ENCODE measurements at places on chromosomes 1 and 21. TPM values are rescaled to one million over a fixed set of nuclear protein-coding genes. Genes with fewer than 3 reads are reported as not detected.

The PSMA5 gene
- total RNA-seq: 166 TPM

The NPHS2 gene
- total RNA-seq: not detected

- no peak overlapping the region for H3K4me3 ChIP-seq
- DNase-seq: no peak
- H3K27ac ChIP-seq: no peak overlapping the region
- no peaks in the 10 kb centered on the region for H3K36me3 ChIP-seq
- no peaks in the 10 kb centered on the region for H3K4me1 ChIP-seq
Observed at GRCh38 chr1:95467036-95467435, 233.0 kb downstream of the RWDD3 start.

DNA sequence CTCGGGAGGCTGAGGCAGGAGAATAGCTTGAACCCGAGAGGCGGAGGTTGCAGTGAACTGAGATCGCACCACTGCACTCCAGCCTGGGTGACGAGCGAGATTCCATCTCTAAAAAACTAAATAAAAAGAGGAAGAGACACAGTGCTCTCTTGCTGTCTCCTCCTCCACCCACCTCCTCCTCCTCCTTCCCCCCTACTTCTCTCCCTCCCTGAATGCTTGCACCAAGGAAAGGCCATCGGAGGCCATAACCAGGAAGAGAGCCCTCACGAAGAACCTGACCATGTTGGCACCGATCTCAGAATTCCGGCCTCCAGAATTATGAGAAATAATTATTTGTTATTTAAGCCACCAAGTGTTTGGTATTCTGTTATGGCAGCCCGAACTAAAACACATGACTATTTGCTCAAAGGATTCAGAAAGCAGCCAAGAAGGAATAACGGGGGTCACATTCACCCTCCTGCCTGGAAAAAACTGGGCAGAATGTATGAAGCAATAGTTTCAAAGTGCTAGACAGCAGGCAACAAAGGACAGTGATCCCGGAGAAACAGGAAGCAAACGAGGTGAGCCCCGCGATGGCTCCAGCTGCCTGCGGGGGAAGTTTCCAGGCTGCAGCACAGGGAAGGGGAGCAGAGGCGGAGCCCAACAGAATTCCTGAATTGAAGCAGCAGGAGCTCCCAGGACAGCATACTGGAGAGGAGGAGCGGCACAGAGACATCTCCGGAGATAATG, 35.8 kb downstream of the LDLRAD1 start:
- H3K36me3 ChIP-seq: no peaks in the 10 kb centered on the region
- no peaks in the 10 kb centered on the region for H3K27me3 ChIP-seq
- DNase-seq: no peak
- H3K27ac ChIP-seq: no peak overlapping the region

DNA sequence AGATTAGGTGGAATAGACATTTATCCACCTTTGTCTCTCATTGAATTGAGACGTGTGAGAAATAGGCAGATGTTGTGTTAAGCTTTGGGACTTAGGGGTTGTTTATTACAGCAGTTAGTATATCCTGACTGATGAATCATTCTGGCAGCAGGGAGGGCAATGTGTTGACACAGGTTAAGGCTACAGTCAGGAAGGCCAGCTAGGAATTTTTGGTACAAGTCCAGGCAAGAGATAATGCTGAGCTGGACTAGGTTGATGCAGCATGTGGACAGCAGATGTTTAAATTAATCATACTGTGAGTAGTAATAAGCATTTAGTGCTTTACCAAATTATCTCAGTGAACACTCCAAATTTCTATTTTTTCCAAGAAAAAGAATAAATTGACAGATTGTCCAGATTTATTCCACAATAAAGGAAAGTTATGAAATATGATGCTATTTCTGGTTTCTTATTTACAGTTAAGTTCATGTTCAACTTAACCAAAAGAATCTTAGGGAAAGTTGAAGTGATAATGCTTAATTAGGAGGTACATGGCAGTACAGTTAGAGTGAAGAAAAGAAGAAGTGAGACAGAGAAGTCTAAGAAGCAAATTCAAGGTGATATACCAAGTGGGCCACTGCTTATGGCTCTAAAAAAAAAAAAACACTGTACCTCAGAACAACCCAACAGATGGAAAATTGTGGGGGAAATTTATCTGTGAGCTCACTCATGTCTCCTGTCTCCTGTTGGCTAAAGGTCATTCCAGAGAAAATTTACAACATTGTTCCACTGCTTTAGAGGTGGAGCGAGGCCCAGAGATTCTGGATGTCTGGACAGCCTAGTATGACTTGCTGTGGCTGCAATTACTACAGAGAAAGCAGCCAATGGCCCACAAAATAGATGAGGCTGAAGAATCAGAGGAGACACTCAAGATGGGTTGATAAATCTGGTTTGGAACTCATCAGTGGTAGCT, 102.7 kb upstream of the C21orf91 start:
- no peaks in the 10 kb centered on the region for H3K36me3 ChIP-seq
- no peak overlapping the region for H3K27ac ChIP-seq
- no peaks in the 10 kb centered on the region for H3K4me1 ChIP-seq
- no peak overlapping the region for H3K4me3 ChIP-seq

Measured in GM12878 (cell line).